Fibroblast of skin of abdomen (primary cell): ENCODE measurements at places on chromosomes 5 and 9.

- DNase-seq, result no peak
Observed at GRCh38 chr9:136535070-136535469, 10.8 kb downstream of the NOTCH1 start.

GRCh38 chr5:180069589-180070247 lies 1.8 kb downstream of the RNF130 start:
- DNase-seq, result peak; percentile 10

- peak; percentile 69 for DNase-seq
Observed at GRCh38 chr5:135127439-135128240, 93.6 kb upstream of the PITX1 start.

DNA sequence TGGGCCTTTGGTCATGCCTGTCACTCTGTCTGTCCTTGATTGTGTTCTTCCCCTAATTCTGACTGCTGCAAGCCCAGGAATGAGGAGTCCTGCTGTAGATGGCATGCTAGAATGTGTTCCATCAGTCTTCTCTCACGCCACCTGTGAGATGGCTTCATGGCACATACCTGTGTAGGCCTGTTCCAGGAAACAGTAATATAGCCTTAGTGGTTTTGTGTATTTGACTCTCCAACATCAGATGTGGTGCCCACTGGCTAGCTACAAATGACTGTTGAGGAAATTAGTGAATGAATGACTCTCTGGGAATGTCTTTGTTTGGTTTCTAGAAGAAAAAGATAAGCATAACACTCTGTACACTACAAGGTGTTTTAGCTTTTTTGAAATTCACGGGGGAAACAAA lies 367.5 kb downstream of the KDM4C start:
- DNase-seq, result no peak

DNA sequence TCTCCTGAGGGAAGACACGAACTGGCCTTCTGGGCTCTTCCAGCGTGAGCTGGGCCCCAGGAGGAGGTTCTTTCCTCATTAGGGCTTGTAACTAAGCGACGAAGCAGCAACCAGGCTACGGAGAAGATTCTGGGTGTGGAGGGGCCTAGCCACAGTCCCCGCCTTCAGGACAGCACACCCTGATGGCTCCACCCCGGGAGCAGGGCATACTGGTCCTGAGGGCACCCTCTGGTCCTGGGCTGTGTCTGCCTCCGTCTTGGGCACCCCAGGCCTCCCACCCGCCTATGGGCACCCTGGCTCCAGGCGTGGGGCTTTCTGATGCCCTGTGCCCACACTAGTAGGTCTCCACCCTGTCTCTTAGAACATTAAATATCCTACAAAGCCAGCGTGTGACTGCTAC lies 136.4 kb downstream of the OLFM1 start:
- no peak for DNase-seq

DNA sequence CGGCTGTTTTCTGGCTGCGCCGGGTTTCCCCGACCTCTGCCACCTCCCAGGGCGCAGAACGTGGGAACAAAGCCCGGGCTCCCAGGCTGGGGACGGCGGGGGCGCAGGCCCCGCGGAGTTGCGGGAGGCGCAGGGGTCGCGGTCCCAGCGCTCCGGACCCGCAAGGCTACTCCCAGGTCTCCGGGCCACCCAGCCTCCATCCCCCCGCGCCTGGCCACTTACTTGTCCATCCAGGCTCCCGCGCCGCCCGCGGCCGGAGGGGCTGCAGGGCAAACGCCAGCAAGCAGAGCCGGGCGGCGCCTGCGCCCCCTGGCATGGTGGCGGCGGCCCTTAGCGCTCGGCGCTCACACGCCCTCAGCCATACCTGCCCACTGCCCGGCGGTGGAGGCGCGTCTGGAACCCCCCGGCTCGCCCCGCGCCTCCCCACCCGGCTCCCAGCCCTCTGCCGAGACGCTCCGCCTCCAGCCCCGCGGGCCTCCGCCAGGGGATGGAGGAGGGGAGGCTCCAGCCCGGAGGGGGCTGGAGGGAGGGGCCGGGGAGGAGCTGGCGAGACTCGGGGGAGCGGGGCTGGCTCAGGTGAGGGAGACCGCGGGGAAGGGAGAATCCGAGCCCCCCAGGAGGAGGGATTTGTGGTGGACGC lies at the start of gene ADAM19:
Gene ADAM19 (minus strand): TSS at position 395 of the 640 bp plus-strand sequence. CDS start 79 bp downstream, at position 316.
- DNase-seq, result peak; percentile 80

- peak; percentile 75 for DNase-seq
Observed at GRCh38 chr5:19987612-19988361, at the start of gene CDH18. TSS of gene CDH18 (minus strand) at chr5:19988200. CDS start at chr5:19838986, 149,214 bp downstream.

DNA sequence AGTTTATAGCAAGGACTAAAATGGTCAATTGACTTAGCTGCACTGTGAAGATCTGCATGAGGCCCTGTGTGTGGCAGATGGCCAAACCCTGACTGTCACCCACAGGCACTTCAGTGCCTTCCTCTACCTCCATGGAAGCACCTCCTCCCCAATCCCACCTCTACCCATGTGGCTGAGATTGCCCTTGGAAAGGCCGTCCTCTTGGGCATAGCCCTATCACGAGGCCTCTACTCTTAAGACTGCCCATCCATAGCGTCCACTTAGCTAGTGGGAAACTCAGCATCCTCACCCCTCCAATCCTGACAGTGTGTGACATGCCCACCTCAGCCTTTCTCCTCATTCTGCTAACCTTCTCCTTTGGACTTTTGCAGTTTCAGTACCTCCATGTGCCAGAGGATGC lies 510.2 kb downstream of the BNC2 start:
- DNase-seq, result no peak

DNA sequence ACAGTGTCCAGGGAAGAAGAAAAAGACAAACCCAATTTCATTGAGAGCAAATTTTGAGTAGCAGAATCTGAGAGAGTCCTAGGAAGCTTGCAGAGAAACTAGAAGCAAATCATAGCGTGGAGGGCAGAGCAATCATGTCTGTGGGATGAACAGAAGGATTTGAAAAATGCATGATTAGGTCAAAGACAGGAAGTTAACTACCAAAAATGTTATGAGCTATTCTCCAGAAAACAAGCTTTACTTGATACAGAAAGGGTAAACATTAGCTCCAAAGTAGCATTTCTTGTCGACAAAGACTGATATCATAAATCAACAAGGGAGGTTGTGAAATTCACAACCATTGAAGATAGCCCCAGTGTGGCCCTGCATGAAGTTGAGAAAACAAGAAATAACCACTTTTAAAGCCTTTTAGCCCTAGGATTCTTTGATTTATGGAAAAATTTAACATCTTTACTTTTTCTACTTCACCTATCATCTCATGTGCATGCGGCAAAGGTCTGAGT lies 97.7 kb upstream of the MEGF10 start:
- DNase-seq, result no peak

DNA sequence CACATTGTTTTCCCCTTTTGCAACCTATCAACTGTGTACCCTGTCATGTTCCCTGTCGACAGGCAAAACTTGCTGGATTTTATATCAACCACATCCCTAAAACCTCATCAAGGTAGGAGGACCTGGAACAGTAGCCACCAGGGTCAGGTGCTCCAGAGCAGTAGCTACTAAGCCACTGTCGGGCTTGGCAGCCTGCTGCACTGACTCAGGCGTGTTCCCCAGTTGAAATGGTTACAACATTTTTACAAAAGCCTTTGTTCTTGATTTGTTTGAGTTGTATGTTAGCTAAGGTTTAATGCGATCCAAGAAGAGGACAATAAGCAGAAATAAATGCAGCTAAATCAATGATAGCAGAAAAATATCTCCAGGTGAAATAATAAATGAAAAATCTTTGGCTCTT lies 407.4 kb upstream of the TLE4 start:
- no peak for DNase-seq

DNA sequence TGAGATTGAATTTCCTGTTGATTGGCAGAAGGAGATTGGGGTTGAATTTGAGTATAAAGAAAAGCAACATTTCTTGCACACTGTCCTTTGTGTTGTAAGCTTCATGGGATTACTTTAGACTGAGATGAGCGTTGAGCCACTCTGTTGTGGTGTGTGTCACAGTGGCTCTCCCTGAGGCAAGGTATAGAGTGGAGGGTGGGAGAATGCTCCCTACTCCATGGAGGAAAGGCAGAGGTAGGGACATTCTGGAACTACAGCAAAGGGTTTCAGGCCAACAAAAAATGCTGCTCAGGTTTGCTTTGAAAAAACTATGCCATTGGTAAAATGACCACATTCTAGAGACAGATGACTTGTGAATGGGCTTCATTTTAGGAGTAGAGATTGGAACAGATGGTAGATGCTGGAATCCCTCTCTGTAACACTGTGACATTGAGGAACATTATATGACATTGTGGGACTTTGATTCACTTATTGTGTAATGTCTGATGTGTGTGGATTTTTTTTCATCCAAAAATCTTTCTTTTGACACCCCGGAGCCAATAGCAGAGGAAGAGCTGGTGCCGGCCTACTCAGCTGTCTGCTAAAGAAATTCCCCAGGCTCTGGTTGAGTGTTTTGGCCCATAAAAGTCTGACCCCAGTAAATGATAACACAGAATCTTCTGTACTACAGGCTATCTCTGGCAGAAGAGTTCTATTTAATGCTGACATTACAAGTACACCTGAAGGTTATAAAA lies 6.2 kb upstream of the CEP120 start:
- no peak for DNase-seq

GRCh38 chr5:40389591-40389990 lies 290.1 kb upstream of the PTGER4 start:
- DNase-seq, result no peak

DNA sequence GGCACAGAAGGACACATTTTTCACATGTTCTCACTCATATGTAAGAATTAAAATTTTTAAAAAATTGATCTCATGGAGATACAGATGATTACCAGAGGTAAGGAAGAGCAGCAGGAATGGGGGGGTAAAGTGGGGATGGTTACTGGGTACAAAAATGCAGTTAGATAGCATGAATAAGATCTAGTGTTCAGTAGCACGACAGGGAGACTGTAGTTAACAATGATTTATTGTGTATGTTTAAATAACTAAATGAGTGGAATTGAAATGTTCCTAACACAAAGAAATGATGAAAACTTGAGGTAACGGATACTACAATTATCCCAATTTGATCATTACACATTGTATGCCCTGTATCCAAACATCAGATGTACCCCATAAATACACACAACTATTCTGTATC lies 15.2 kb upstream of the TGFBI start:
- no peak for DNase-seq

- DNase-seq, result no peak
Observed at GRCh38 chr9:79990536-79990935, 418.8 kb downstream of the TLE4 start.

DNA sequence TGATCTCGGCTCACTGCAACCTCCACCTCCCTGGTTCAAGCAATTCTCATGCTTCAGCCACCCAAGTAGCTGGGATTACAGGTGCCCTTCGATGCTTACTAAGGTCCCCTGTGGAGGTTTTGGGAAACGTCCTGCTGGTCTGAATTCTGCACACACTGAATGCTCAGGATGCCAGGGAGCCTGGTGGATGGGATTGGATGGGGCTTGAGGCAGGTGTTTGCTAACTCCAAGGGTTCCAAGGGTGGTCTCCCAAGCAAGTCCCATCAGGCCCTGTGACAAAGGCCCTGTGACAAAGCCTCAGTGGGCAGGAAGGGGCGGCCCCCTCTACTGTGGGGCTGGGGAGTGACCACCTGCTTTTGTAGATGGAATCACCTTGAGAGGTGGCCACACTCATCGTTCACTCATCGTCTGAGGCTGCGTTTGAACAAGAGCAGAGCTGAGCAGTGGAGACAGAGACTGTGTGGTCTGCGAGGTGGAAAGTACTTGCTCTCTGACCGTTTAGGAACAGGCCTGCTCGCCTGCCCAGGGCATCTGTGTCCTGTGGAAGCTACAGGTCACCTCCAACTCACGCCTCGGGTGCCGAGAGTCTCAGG lies 40.2 kb downstream of the MRPL36 start:
- no peak for DNase-seq

DNA sequence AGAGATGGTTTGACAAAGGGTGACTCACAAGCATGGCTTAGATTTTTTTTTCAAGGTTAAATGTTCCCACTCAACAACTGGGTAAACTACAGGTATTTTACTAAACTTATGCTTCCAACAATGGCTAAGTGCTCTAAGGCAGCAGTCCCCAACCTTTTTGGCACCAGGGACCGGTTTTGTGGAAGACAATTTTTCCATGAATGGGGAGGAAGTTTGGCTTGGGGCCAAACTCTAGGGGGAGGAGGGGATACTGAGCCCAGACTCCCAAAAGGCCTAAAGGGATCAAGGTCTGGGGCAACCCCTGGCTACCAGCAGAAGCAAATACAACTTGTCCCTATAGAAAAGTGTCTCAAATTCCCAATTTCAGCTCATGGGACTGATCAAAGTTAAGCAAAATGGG lies 32.0 kb upstream of the HSD17B3 start:
- DNase-seq, result no peak

DNA sequence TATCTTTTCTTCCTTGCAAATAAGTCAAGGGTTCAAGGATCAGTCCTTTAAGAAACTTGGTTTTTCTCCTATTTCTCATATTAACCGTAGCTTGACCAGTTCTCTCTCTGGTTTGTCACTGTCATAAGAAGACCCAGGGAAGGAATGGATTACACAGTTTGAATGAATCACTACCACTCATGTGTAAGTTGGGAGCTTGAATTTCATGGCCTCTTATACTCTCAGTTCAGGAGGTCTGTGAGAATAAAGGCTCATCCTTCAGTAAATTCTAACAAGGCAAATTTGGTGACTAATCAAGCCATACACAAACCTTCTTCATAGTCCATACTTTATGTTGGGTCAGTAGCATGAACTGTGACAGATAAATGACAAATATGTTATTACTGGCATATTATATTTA lies 323.1 kb upstream of the ACTBL2 start:
- peak; percentile 31 for DNase-seq

GRCh38 chr5:116622375-116623050 lies 47.9 kb upstream of the SEMA6A start:
- no peak for DNase-seq

DNA sequence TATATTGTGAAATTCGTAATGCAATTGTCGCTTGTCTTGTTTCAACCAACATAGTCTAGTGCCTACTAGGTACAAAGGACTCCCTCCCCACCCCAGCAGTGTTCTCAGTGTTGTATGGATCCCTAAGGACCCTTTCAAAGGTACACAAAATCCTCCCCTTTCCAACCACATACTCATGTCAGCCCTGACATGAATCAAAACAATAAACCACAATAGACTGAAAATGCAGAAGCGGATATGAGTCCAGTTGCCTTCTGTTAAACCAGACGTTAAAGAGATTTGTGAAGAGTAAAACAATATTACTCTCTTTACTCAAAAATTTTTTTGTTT lies 82.4 kb upstream of the IFNK start:
- no peak for DNase-seq

DNA sequence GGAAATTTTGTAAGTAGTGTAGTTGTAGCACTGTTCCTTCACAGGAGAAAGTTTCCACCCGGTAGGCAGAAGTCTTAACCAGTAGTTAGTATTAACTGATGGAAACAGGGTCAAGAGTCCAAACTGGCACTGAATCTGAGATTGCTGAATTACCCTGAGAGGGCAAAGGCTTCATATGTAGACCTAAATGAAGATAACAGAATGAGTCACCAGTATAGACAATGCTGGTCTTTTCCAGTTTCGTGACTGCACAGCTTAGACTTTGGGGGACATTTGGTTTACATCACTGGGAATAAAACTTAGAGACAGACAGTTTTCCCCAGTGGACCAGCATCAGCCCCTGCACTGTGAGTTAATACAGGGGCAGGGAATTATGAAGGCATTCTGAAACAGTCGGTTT lies 60.5 kb downstream of the PCSK5 start:
- DNase-seq, result no peak

- DNase-seq, result no peak
Observed at GRCh38 chr5:38680094-38680825, 123.8 kb upstream of the LIFR start.
